SJSA1 (cell line): ENCODE measurements at places on chromosomes 11 and 22.

DNA sequence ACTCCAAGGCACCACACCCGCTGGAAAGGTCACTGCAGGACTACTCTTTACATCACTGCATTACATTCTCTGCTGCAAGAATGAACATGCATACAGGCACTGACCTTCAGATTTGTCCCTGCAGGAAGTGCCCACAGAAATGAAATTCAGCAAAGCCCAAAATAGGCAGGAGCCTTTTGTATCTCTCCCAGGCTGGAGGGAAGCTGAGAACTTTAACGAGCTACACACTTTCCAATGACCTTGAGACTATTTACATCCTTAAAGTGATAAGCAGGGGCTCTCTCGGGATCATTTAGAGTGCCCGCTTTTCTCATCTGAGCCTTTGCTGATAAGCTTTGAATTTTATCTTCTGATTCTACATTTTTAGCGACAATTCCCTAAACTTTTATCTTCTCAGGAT, 12.5 kb downstream of the FEZ1 start:
- DNase-seq: no peak

GRCh38 chr22:50732681-50733080, 5.3 kb upstream of the ACR start:
- DNase-seq: no peak

- peak; percentile 92 for DNase-seq
These were observed 38.1 kb downstream of the AHNAK start for GRCh38 chr11:62508336-62509058.

DNA sequence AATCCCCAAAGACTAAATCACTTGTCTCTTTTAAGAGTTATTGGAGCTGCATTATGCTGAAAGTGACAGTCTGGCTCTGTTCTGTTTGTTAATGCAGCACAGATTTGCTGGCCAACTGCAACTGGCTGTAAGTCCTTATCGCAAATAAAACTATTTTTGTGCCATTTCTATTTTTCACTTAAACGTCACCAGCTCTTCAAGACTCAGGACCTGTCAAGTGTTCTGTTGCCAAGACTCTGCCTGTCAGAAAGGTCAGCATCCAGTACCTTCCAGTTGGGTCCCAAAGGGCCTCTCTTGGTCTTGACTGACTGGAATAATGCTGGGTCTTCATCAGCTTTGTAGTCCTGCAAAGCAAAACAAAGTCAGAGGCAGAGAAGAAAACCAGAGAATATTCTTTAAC, 45.6 kb downstream of the PITPNB start:
- DNase-seq: no peak

GRCh38 chr22:40855071-40855978, 1.1 kb downstream of the ST13 start:
- no peak for DNase-seq

DNA sequence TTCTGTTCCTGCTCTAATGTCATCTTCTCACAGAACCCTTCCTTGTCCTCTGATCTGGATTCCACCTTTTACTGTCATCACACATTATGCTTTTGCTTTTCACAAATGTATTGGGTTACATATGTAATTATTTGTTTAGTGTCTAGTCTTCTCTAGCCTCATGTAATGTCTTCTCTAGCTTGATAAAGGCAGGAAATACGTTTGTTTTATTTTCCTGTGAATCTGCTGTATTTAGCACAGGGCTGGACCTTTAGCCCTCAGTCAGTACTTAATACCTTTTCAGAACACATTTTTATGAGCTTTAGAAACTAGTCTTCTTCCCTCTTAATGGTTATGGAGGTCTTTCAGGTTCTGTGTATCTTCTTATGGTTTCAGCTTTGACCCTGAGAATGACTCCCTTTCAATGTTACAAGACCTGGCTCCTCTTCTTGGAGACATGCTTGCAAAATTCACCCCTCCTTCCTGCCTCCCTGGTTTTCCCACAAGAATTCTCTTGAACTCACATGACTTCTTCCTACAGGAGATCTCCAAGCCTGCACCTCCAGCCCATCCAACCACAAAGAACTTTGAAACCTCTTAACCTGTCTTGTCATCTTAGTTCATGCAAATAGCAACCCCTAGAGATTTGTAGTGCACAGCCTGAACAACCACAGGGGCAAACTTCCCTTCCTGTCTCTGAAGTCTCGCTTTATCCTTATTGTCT, 132.7 kb upstream of the DDI1 start:
- no peak for DNase-seq

DNA sequence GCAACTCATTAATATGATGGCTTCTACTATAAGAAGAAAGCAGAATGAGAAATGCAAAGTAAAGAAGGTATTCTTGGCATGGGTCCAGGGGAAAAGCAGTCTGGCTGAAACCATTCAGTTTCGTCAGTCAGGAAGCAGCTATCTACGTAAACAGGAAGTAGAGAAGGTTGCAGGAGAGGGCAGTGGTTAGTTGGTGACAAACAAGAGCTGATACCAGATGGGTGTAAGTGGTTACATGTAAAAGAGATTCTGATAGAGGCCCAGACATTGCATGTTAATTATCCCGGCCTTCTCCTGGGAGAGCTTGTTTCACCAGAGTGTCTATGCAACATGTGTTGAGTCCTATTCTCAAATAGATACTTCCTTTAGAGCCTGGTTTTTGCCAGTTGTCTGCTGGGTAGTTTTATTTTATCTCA, 58.4 kb upstream of the PSMA1 start:
- no peak for DNase-seq

- DNase-seq: no peak
These were observed 730 bp upstream of the TNNI2 start for GRCh38 chr11:1838077-1838425.

DNA sequence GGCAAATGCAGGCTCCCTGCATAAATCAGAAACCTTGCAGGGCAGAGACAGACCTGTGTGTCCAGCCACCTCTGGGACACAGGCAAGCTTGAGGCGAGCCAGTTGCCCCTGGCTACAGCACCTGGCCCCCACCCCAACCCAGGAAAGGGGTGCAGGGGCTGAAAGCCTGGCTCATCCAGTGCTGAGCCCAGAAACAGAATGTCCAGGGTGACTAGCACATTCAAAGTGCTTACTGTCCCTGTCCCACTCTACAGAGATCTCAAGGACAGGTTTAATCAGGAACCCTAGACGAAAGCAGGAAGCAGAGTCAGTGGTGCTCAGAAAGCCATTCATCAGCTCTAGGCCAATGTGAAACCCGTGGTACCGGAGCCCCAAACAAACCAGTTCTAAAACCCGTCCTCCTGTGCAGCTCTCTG, 31.9 kb downstream of the PLEKHA7 start:
- DNase-seq: no peak

- DNase-seq: peak; percentile 77
These were observed 45.8 kb downstream of the MIAT start for GRCh38 chr22:26702906-26703830.

- DNase-seq: no peak
These were observed 56.5 kb downstream of the FAM76B start for GRCh38 chr11:95732930-95733602.

GRCh38 chr11:69665669-69666068, 9.5 kb downstream of the LTO1 start:
- no peak for DNase-seq

DNA sequence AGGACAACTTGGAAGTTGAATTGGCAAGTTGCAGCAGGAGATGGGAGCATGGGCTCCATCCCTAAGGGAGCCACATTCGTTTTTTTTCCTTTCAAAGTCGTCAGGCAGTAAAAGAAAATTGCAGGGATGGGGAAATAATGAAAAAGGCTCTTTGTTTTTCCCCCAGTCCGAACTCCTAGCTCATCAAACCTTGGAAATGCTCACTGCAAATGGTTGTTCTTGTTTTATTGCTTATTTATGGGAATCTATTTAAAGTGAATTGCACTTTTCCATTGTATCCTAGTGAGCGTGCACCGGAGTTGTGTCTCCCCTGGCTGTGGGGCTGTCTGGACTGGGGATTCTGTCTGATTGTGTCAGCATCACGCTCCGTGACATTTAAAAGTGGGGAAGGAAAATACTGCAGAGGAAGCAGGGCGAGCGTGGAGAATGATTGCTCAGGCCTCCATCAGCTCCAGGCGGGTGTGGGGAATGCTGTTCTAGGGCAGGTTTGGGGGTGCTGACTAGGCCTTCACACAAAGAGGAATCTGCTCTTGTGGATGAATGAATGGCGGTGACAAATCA, 306.4 kb downstream of the KIRREL3 start:
- no peak for DNase-seq

DNA sequence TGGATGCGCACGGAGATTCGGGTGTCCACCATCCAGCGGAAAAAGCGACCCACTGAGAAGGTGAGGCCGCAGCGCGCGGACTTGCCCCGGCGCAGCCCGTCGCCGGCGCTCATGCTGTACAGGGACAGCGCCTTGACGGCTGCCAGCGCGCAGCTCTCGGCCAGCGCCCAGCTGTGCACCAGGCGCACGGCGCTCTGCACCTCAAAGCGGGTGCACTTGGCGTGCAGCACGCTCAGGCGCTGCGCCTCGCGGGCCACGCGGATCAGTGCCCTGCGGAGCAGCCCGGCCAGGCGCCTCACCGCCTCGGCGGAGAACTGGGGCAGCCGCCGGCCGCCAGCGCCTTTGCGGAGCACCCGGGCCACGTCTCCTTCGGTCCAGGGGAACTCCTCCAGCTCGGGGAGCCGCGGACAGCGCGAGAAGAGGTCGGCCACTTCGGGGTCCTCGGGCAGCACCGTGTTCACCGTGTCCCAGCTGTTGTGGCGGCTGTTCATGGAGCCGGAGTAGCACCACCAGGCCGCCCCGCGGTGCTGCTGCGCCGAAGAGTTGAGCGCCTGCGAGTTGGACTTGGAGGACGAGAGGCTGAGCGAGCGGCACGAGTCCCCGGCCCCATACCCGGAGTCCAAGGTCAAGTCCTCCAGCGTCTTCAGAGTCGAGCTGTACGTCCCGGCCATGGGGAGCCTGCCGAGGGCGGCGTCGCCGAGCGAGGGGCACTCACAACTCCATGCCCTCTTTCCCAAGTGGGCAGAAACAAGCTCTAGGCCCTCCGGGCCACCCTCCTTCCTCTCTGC, 703 bp downstream of the ABTB2 start:
- peak; percentile 68 for DNase-seq

DNA sequence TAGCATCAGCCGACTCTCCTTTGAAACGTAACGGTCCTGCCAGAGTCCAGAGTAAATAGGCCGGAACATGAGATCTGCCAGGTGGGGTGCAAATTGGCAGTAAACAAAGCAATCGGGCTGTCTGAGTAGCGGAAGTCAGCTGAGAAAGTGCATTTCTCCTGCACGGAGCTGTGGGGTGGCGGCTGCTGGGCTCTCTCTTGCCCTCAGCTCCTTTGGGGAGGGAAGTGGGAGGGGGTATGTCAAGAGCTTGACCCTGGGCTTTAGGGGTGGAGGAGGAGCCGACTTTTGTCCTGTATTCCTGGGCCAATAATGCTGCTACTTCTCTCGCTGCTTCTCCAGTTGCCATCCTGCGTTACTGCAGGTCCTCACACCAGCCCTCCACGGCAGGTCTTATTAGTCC, 11.6 kb downstream of the GRIK4 start:
- DNase-seq: no peak

GRCh38 chr11:116678887-116679286, 93.9 kb downstream of the BUD13 start:
- DNase-seq: no peak

GRCh38 chr11:122910775-122911174, 28.2 kb downstream of the JHY start:
- no peak for DNase-seq

DNA sequence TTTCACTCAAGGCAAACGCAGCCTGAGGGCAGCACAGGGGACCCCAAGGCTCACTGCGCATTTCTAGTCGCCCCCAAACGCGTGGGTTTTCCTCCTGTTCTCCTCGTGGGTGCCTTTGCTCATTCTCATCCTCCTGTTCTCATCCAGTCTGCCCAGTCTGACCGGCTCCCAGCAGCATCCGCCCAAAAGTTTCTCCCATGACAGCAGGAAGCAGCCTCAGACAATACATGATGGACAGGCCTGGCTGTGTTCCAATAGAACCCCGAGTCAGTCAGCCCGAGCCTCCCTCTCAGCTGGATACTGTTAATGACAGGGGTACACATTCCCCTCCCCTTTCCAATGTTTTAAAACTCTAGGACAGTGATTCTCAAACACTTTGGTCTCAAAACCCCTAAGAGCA, 22.5 kb upstream of the KRTAP5-7 start:
- no peak for DNase-seq

DNA sequence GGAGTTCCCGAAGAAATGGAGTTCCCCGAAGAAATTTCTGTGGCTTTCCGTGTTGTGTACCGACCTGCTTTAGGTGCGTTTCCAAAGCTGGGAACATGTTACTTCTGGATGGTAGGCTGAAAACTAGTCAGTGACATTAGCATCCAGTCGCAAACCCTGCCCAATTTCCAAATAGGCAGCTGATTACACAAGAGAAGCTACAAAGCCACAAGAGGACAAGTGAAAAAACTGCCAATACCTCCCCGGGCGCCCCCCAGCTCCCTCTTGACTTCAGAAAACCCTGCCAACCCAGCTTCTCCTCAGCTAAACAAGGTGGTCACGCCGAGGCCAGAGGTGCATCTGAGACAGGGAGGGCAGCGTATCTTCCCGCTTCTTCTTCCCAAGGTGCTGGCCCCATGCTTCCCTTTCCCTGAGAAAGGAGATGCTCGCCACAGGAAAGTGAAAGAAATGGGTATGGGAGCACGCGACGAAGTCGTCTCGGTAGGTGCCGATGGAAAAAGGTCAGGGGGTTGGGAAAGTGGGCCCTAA, 551 bp downstream of the AGBL2 start:
- DNase-seq: no peak

DNA sequence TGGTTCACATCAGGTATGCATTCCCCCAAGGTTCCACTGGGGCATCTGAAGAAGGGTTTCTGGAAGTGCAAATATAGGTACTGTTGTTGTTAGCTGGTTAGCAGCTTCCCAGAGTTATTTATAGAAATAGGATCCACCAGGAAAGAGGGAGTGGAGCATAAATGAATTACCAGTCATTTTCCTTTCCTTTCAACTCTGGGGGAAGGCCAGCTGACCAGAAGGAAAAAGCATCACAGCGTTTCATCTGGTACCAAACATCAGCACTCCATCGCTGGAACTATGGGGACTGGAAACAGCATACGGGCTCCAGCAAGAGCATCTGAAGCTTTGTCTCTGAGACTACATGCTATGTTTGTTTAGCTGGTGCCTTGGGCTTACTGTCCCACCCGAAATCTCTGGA, 378.2 kb upstream of the NARS2 start:
- no peak for DNase-seq

- DNase-seq: no peak
These were observed 11.8 kb upstream of the PDGFD start for GRCh38 chr11:104175769-104176168.

- DNase-seq: no peak
These were observed 23.8 kb downstream of the IGHMBP2 start for GRCh38 chr11:68927280-68928135.

GRCh38 chr11:22190827-22191463, 1.9 kb upstream of the ANO5 start:
- DNase-seq: no peak

- no peak for DNase-seq
These were observed 132.6 kb upstream of the SERPIND1 start for GRCh38 chr22:20641198-20641892.

DNA sequence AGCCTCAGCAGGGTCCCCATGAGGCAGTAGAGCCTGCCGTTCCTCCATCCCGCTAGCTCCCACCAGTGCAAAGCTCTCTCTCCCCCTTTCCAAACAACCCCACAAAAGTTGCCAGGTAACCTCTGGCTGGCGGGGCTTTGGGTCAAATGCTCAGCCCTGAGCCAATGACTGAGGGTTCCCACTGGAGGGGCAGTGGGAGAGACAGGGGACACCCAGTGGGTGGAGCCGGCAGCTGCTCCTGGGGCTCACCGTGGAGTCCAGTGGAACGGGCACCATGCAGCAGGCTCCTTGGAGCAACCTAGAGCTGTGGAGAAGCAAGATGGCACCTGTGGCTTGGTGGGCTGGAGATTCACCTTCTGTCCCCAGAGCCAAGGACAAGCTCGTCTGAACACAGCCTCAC, 25.0 kb upstream of the PPARA start:
- no peak for DNase-seq
